ENCODE measurements at places on chromosomes 1 and 21. TPM values are rescaled to one million over a fixed set of nuclear protein-coding genes. Genes with fewer than 3 reads are reported as not detected.

HPDL gene
- total RNA-seq: 4.3 TPM

POU3F1 gene
- total RNA-seq: 6.2 TPM

DNA sequence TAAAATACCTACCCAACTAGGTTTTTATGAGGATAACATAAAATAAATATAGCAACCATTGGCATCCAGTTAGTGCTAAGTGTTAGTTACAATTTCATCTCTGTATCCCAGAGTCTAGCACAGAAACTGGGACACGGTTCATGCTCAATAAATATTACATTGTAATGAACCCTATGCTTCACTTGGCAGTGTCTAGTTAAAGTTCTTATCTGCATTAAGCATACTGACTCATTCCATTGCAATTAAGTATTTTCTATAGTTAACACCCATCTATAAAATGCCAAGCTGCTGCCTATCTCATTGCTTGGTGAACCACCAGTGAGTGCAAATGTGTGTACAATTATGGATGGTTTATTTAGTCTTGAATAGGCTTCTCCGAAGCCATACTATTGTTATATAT, 15.2 kb downstream of the CHML start:
- H3K36me3 ChIP-seq: peaks cover 28% of the 10 kb centered on the region
- H3K27ac ChIP-seq: no peak overlapping the region
- no peak for DNase-seq
- H3K4me1 ChIP-seq: peaks cover 35% of the 10 kb centered on the region
- H3K4me3 ChIP-seq: no peak overlapping the region

F5 gene
- total RNA-seq: 0.67 TPM

DNA sequence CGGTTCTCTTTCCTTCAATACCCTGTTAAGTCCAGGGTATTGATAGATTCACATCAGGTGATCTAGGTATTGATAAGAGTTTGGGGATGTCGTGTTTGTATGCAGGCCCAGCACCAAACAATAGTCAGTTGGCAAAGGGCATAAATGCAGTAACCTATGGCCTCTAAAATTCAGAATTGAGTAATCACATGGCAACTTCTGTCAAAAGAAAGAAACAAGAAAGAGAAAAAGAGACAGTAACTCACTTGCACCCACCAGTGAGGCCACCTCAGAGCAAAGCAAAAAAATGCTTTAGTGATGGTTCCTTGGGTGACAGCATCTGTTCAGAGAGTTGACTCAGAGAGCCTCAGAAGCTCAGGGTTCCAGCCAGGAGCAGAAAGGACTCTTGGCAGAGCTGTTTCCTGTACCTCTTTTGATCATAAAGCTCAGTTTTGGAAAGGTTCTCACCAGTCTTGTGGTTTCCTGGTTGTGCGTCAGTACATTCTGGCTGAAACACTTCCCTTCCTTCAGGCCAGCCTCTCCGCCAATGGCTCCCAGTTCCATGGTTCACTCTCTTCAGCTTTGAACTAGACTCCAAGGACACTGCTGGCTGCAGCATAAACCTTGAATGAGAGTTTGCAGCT, 70.1 kb upstream of the GORAB start:
- H3K36me3 ChIP-seq: no peaks in the 10 kb centered on the region
- H3K27ac ChIP-seq: no peak overlapping the region
- no peak for DNase-seq
- peaks cover 4% of the 10 kb centered on the region for H3K27me3 ChIP-seq
- no peak overlapping the region for H3K4me3 ChIP-seq

GRCh38 chr1:23996700-23997229, 16.6 kb upstream of the SRSF10 start:
- H3K36me3 ChIP-seq: no peaks in the 10 kb centered on the region
- H3K4me3 ChIP-seq: no peak overlapping the region
- no peaks in the 10 kb centered on the region for H3K27me3 ChIP-seq
- H3K4me1 ChIP-seq: peaks cover 2% of the 10 kb centered on the region
- no peak for DNase-seq

DNA sequence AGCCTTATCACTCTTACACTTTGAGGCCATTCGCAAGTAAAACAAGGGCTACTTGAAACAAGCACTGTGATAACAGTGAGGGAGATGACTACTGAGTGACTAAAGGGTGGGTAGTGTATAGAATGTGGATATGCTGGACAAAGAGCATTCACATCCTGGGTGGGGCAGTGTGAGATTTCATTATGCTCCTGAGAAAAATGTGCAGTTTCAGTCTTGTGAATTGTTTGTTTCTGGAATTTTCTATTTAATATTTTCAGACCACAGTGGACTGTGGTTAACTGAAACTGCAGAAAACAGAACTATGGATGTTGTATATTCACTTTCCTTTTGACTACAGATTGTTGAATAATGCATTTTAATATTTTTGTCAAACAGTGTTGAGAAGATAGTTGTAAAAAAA, 25.1 kb upstream of the B3GALT2 start:
- H3K4me1 ChIP-seq: peaks cover 11% of the 10 kb centered on the region
- no peak for DNase-seq
- H3K36me3 ChIP-seq: peaks cover 67% of the 10 kb centered on the region
- no peak overlapping the region for H3K4me3 ChIP-seq
- H3K27me3 ChIP-seq: no peaks in the 10 kb centered on the region

PHF13 gene
- total RNA-seq: 5.4 TPM

DNA sequence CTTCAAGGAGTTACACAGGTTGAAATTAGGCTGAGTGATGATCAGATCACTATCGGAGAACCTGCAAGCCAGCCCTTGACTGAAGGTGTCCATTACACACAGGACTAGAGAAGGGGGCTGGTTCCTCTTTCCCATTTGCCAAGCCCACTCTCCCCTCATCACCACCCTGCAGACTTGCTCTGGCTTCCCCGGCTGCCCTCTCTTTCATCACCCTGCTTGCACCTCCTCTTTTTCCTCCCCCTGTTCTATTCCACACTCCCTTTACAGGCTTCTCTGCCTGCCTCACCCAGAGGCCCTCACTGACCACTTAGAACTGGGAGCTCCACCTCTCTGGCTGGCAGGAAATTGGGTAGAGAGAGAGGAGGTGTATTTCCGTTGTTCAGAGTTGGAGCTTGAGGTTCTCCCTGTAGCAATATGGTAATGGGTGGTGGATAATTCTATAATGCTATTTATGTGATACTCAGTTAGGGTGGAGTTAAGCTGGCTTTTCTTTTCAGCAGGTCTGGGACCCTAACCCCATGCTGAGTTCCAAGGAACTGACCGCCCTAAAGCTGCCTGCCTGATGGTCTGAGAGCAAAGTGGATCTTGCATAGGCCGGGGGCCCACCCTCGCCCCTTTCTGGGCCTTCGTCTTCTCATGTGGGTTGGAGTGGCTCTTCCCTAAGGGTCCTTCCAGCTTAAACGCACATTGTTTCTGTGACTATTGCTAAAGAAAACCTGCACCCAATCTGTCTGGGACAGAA, 111.8 kb upstream of the ADAR start:
- H3K36me3 ChIP-seq: no peaks in the 10 kb centered on the region
- no peak overlapping the region for H3K4me3 ChIP-seq
- no peak overlapping the region for H3K27ac ChIP-seq
- peaks cover 5% of the 10 kb centered on the region for H3K4me1 ChIP-seq

DNA sequence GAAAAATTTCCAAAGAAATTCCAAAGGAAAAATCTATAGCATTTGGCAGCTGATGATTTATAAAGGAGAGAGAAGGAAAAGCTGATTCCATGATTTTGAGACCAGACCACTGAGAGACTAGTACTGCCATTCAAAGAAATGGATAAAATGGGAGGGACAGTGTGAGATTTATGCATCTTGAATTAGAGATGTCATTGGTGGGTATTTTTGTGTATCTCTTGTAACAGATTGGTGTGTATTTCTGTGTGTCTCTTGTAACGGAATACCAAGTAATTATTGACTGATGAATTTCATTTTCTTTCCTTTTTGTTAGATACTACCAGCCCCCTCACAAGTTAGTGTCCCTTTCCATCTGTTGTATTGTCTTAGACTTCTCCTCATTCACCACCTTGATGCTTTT, 102.2 kb downstream of the OLFML2B start:
- no peak for DNase-seq
- H3K4me1 ChIP-seq: no peaks in the 10 kb centered on the region
- no peak overlapping the region for H3K27ac ChIP-seq
- no peak overlapping the region for H3K4me3 ChIP-seq

DNA sequence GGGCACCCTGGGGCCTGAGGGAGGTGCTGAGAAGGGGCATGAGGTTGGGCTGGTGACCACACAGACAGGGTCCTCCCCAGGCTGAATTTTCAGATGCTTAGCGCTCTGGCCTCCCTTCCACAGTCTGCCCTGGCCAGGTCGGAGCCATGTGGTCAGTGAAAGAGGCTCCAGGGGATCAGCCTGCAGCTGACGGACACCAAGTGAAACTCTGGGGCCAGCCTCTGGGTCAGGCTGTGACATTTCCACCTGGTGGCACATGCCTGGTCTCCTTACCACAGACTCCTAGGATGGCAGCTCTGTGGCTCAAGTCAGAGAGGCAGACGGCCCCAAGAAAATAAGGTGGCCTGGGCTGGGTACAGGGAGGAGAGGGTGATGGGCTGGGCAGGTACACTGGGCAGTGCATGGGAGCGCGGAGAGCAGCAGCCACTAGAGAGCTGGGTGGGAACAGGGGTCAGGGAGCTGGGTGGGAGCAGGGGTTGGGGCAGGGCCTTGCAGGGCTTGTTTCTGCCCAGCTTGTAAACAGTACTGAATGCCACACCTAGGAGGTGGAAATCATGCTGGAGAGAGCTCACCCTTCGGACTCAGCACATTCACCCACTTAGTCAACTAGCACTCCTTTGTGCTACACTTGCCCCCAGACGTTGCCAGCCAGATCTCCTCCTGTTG, 20.7 kb upstream of the ADARB1 start:
- DNase-seq: no peak
- no peak overlapping the region for H3K27ac ChIP-seq
- H3K27me3 ChIP-seq: peaks cover 34% of the 10 kb centered on the region

BARHL2 gene
- total RNA-seq: not detected

- no peak overlapping the region for H3K27ac ChIP-seq
- DNase-seq: no peak
- H3K4me1 ChIP-seq: peaks cover 5% of the 10 kb centered on the region
- peaks cover 2% of the 10 kb centered on the region for H3K36me3 ChIP-seq
Measured at GRCh38 chr1:4000811-4001251, 100.8 kb upstream of the C1orf174 start.

- peaks cover 43% of the 10 kb centered on the region for H3K4me1 ChIP-seq
- peaks cover 63% of the 10 kb centered on the region for H3K36me3 ChIP-seq
- no peaks in the 10 kb centered on the region for H3K27me3 ChIP-seq
- no peak overlapping the region for H3K27ac ChIP-seq
Measured at GRCh38 chr1:171783816-171784530, 2.5 kb downstream of the METTL13 start.

DNA sequence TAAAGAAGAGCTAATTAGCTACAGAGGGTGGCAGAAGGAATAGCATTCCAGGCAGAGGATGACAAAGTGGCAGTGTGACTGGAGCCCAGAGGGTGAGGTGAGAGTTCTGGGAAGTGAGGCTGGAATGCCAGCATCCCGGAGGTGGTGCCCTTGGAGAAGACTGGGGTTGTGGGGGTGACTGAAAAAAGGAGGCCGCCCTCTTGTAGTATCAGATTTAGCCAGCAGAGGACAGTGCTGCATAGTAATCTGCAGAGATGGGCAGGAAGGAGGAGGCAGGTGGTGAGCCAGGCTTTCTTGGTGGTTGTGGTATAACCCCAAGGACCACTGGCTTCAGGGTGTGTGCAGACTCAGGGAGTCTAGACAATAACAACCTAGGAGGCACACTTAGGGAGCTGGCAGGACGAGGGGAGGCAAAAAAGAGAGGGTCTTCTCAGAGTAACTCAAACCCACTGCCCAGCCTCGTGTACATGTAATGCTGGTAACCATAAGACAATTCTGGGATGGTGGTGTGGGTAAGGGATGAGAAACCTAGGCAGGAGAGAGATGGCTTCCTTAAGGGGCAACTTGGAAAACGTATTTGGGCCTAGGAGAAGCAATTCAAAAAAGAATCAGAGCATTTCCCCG, 30.5 kb downstream of the MROH7 start:
- DNase-seq: peak; percentile 20
- H3K27me3 ChIP-seq: no peaks in the 10 kb centered on the region
- no peaks in the 10 kb centered on the region for H3K4me1 ChIP-seq
- no peak overlapping the region for H3K4me3 ChIP-seq
- no peak overlapping the region for H3K27ac ChIP-seq

SH2D1B gene
- not detected for total RNA-seq

Data from activated B cell treated with CpG ODN at 0.5 μM for 24 hours (primary cell).